ENCODE measurements at places on chromosomes 1 and 21.

DNA sequence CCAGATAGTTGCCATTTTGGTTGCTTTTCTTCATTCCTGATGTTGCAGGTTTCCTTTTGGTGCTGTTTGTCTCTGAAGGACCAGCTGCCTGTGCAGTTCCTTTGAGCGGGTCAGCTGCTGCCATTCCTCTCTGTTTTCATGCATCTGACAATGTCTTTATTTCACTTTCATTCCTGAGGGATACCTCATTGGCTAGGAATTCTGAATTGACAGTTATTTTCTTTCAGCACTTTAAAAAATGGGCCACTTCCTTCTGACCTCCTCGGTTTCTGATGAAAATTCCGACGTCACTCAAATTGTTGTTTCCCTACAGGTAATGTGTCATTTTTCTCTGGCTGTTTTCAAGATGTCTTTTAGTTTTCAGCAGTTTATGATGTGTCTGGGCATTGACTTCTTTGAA, 24.8 kb downstream of the CCSAP start:
- peak; percentile 47 for DNase-seq

- no peak for DNase-seq
Observed at GRCh38 chr1:210483821-210484220, 155.1 kb downstream of the HHAT start.

DNA sequence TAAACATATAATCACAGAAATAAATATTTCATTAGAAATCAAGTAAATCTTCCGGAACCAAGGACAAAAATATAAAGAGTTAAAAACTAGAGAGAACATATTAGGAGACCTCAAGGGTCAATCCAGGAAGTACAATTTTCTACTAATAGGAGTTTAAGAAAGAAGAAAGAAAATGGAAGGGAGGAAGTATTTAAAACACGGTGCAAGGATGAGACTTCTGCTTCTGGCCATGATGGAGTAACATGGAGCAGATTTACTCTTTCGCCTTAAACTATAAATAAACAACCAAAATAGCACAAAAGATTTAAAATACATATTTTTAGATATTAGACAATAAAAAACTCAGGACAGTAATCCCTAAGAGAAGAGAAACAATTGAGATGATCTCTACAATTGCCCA, 12.6 kb upstream of the IFNAR1 start:
- no peak for DNase-seq

- DNase-seq: peak; percentile 88
Observed at GRCh38 chr1:5938101-5938646, 54.1 kb downstream of the NPHP4 start.

DNA sequence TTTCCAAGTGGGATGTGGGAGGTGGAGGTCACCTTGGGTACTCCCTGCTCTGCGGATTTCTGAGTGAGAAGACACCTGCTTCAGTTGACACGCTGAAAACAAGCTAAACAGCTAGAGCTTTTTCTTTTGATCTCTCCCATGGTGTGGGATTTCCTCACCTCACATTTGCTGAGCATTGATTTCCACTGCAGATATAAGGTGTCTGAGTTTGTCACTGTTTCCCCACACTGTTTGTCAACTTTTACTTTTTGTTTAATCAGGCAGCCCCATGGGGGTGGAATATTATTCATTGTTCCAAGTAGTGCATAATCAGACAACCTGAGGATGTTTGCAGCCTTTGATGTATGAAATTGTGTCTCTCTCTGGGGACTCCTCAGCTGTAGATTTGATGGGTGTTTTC, 49.5 kb downstream of the FASLG start:
- no peak for DNase-seq

DNA sequence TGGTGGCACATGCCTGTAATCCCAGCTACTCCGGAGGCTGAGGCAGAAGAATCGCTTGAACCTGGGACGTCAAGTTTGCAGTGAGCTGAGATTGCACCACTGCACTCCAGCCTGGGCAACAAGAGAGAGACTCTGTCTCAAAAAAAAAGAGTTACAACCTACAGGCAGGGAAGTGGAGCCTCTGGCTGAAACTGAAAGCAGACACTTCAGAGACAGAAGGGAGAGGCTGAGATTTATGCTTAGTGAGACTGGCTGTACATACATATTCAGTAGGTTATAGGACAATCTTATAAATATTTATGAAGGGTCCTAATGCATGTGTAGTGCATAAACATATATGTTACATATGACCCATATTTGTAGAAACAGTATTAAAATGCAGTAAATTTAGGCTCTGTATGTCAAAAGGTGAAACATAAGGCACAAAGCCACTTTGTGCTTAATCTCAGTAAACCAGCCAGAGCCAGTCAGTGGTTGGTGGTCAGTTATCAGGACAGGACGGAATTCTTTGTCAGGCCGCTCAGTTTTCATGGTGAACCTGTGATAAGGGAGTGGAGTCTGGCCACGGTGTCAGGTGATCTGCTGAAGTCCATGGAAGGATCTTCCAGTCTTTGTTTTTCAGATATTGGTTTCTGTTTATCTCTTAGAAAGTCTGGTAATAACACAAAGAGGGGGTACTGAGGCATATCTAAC, 13.7 kb downstream of the RHEX start:
- no peak for DNase-seq

GRCh38 chr1:87956072-87956471, 627.4 kb downstream of the LMO4 start:
- DNase-seq: peak; percentile 100

- DNase-seq: no peak
Observed at GRCh38 chr1:61498342-61498741, 226.6 kb downstream of the TM2D1 start.

GRCh38 chr1:248913933-248914332, 7.9 kb downstream of the PGBD2 start:
- no peak for DNase-seq

GRCh38 chr1:209430107-209430506, 153.4 kb upstream of the CAMK1G start:
- no peak for DNase-seq

DNA sequence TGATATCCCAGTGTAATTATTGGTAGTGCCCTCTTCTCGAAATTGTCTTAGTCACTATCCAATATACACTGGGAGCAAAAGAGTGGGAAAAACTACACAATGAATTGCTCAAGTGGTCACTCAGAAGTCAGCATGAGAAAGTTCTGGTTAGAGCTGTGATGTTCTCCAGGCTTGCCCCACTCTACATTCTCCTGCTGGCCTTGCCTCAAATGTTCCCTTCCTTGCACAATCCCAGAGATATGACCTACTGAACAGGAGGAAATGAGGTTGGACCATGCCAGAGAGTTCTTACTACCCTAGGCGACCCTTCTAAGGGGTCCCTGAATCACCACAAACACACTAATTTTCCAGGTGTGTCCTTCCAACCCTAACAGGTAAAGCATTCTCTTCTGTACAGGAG, 40.8 kb downstream of the GLUL start:
- no peak for DNase-seq

- DNase-seq: no peak
Observed at GRCh38 chr1:228899421-228899956, 164.2 kb downstream of the RHOU start.

GRCh38 chr1:232613752-232614381, 16.1 kb downstream of the SIPA1L2 start:
- DNase-seq: peak; percentile 88

DNA sequence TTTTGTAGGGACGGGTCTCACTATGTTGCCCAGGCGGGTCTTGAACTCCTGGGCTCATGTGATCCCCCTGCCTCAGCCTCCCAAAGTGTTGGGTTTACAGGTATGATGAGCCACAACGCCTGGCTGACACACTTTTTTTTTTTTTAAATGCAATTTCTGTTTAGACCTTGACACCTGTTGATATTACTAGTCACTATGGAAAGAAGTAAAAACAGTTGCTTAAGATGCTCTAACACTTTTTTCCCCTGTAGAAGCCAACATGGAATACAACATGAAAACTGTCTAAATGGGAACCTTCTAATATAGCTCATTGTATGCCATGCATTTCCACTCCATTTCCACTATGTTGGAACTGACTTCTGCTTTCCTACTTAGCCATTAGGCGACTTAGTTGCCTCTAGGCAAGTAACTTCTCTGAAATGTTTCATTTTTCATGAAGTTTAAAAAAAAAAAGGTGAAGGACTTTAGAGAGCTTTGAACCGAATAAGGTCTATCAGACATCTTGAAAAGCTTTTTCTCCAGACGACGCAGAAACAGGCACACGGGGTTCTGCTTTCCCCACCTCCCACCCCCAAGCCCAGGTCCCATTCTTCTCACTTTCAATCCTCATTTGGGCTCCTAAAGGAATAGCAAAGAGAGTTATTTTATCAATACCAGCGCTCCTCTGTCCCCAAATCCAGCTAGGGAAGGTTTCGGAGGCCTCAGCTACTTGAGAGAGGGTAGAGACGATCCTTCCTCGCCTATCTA, 648 bp upstream of the DR1 start:
- no peak for DNase-seq

DNA sequence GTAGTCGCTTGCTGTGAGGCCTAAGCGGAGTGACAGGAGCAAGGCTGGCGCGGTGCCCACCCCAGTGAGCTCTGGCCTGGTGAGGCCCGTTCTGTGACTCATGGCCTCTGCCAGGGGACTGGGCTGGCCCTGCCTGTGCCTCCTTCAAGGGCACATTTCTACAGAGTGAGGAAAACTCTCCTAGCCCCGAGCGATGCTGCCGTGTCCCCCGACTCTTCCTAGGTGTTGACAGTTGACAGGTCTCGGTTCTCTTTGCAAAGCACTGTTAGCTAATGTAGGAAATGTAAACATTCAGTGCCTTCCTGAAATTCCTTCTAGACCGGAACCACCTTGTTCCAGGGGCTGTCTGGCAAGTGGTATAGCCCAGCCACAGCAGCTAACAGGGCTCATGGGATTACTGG, 43.9 kb downstream of the ABCG1 start:
- DNase-seq: no peak

DNA sequence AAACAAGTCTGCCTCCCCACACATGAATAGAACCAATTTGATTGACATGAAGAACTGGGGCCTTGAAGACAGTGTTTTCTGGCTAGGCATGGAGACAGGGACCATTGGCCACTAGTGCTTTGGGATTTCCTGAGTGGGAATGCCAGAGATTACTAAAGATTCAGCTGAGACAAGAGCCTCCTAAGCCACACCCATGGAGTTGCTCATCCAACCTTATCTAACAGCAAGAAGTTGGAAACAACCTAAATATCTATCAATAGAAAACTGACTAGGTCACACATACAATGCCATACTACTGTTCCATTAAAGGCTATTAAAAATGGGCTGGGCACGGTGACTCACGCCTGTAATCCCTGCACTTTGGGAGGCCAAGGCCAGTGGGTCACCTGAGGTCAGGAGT, 184.1 kb downstream of the ZBTB18 start:
- no peak for DNase-seq

GRCh38 chr1:94686882-94687281, 133.3 kb upstream of the SLC44A3 start:
- DNase-seq: no peak

- no peak for DNase-seq
Observed at GRCh38 chr1:161549652-161550051, at the start of gene FCGR3A. Gene FCGR3A (minus strand): TSS chr1:161549818. CDS start chr1:161549736, 82 bp downstream.

DNA sequence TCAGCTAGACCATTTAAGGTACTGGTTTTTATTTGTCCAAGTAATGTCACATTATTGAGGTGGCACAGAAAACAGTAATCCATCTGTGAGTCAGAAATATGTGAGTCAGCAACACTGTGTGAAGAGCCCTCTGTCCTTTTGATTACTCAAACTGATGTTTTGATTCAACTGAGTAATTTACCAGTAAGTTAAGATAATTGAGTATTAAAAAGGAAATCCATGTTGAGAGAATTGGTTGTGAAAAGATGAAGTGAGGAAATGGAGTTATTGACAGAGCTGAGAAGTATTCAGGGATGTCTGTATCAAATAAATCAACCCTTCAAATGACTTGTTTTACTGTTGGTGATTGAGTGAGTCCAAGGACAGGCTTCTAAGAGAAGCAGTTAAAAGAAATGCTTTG, 302.7 kb upstream of the SGIP1 start:
- DNase-seq: peak; percentile 34

- DNase-seq: no peak
Observed at GRCh38 chr1:4172644-4173599, 272.9 kb upstream of the C1orf174 start.

All from fibroblast of skin of abdomen (primary cell).